ENCODE measurements at places on chromosomes 6 and 20.

- no peak for DNase-seq
These were observed 7.4 kb upstream of the INSM1 start for GRCh38 chr20:20360464-20360863.

DNA sequence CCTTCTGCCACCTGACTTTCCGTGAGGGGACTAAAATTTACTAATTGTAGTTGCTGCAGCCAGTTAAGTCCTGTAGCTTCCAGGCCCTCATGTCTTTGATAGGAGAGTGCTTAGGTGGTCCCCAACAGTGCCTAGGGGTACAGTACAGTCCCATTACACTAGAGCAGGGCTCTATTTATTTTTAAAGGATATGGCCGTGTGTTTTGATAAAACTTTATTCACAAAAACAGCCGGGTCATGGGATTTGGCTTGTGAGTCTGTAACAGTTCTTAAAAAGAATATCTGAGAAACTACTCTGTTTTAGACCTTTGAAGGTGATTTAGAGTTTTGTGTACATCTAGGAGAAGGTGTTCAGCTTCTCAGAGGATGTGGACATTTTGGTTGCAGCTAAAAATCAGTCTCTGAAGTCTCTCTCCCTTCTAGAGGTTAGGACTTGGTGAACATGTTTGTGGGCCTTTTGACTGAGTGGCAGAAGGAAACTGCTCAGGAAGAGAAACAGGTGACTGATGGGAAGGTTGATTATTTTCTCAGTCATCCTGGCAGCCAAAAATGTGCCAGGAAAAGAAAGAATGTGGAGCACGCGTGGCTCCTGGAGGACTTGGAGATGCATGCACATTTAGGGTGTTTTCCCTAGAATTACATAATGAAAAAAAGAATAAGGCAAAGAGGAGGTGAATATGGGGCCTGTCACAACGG lies 57.4 kb downstream of the VAPB start:
- no peak for DNase-seq

DNA sequence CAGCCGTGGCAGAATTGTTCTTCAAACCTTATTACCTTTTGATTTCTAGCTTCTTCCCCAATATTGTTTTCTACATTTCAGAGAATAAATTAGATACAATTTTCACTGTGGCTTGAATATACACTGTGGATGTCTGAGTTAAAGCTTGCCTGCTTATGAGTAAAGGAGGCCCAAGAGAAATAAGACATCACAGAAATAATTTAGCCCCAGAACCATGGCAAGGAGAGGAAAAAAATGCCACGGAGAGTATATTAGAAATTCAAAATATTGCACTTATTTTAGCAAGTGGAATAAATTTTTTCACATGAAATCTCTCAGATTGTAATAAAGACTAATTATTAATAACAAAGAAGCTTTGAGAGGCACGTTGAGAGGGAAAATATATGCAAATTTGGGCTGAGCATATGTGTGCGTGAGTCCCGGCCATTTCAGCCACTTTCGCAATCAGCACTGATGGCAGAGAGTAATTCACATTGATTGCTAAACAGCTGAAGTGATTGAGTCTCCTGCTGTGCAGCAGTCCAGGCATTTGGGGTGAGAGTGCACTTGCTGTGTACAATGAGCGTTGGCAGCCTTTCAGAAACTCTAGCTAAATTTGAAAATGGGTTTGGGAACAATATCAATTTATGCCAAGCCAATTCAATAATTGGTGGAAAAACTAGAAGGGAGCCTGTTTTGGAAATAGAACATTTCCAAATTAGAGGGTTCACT lies 596.0 kb downstream of the EPM2A start:
- DNase-seq, result no peak

- no peak for DNase-seq
These were observed 363.5 kb downstream of the SYNE1 start for GRCh38 chr6:152273638-152274037.

- peak; percentile 53 for DNase-seq
These were observed 216.3 kb upstream of the ECI2 start for GRCh38 chr6:4351520-4352321.

- no peak for DNase-seq
These were observed 531.1 kb downstream of the LMBRD1 start for GRCh38 chr6:69265706-69266105.

- DNase-seq, result no peak
These were observed 10.0 kb upstream of the POU3F2 start for GRCh38 chr6:98824162-98824901.

DNA sequence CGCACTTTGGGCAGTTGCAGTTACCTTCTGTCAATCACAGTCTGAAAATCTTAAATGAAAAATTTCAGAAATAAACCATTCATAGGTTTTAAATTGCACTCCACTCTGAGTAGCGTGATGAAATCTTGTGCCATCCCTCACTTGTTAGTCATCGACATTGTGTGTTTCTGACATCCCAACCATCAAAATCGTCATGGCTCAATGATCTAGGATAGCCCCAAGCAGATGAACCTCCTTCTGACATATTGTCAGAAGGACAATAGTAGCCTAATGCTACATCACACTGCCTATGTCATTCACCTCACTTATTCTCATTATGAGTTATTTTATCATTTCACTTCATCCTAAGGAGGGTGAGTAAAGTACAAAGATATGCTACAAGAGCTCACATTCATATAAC lies 284.8 kb downstream of the PTPRK start:
- no peak for DNase-seq

DNA sequence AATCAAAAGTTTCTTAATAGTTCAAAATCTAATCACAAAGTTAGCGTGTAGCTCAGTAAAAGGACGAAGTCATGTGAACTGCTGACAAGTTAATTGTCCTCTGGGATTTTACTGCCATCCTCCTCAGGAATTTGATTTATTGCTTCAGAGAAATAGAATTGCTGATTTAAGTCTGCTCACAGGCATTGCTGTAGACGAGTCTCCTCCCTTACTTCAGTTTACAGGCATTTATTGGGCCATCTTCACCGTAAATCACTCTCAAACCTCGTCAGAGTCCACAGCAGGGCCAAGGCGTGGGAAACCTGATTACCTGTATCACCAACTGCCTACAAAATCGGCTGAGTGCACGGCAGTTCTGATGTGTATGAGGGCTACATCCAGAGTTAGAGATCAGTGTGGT lies 119.1 kb upstream of the PDE10A start:
- DNase-seq, result no peak

GRCh38 chr6:62298745-62299392 lies 12.8 kb upstream of the KHDRBS2 start:
- no peak for DNase-seq

DNA sequence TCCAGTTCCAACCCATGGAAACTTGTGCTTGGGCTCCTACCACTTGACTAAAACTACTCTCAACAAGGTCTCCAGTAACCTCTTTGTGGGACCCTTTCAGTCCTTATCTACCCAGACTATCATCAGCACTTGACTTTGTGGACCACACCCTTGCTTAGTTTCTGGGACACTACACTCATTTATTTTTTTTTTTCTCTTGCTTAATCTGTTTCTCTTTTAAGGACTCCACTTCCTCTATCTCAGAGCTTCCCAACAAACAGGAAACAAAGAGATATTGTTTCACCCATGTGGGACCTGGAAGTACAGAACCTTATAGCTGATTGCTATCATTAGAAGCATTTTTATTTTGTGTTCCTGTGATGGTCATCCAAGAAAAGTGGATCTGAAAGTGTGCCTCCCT lies 28.8 kb upstream of the ME1 start:
- no peak for DNase-seq

GRCh38 chr20:4600308-4601014 lies 121.2 kb upstream of the PRND start:
- DNase-seq, result no peak

- DNase-seq, result no peak
These were observed 137.6 kb downstream of the MRPL14 start for GRCh38 chr6:43989581-43990146.

DNA sequence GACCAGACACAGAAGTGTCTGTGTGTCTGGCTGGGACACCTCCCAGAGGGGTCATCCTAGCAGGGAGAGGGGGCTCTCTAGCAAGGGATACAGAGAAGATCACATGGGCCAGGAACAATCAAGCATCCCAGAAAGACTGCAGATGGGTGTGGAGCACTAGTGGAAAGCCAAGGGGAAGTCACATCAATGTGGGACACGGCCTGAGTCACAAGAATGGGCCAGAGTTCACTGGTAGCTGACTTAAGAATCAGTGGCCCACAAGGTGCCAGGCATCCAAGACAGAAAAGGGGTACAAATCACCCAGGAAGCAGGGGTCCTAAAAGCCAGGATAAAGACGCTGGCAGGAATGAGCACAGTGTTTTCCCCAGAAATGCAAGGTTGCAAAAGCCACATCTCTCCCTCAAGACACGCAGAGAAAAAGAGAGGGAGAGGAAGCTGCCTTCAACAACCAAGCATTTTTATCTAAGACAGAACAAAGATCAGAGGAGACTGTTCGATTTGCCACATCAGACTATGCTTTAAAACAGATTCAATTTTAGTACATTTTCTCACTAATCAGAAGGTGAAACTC lies 113.6 kb upstream of the DST start:
- no peak for DNase-seq

DNA sequence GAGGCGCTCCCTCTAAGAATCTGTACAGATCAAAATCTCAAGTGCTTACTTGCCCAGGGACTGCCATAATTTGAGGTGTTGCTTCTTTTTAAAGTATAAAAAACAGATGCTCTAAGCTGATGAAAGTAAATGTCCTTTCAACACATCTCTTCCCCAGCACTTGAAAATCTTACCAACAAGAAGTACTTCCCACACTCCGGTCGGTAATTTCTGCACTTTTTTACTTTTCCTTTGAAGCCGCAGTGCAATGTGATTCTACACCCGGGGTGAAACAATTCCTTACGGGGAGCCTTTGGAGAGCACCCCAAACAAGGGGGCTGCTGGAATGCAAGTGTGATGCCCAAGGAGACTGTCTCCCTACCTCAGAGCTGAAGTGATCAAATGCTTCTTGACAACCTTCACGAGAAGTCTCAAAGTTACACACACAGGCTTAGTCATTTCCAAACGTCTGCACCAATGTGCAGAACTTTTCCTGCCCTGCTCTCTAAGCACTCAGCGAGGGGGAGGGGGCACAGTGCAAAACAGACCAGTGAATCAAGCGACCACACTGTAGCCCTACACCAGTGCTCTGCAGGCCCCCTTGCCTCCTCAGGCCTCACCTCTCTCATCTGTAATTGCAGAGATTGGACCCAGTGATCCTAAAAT lies 56.7 kb downstream of the ATXN1 start:
- no peak for DNase-seq

- no peak for DNase-seq
These were observed 11.8 kb upstream of the CAP2 start for GRCh38 chr6:17381424-17382147.

DNA sequence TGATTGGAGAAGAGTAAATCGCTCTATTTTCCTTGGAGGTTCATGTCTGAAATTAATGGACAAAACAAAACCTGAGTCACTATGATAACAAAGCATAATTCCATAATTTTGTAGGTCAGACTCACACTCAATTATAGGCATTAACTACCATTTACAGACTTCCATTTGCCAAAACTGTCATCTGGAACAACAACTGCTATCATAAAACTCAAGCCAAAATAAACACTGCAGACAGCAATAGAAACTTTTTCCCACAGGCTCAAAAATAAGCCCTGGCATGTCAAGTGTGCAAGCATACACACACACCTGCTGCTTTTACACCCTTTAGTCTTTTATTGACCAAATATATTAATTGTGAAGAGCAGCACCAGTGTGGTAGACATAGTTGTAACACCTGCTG lies 7.1 kb downstream of the MRPS10 start:
- no peak for DNase-seq

DNA sequence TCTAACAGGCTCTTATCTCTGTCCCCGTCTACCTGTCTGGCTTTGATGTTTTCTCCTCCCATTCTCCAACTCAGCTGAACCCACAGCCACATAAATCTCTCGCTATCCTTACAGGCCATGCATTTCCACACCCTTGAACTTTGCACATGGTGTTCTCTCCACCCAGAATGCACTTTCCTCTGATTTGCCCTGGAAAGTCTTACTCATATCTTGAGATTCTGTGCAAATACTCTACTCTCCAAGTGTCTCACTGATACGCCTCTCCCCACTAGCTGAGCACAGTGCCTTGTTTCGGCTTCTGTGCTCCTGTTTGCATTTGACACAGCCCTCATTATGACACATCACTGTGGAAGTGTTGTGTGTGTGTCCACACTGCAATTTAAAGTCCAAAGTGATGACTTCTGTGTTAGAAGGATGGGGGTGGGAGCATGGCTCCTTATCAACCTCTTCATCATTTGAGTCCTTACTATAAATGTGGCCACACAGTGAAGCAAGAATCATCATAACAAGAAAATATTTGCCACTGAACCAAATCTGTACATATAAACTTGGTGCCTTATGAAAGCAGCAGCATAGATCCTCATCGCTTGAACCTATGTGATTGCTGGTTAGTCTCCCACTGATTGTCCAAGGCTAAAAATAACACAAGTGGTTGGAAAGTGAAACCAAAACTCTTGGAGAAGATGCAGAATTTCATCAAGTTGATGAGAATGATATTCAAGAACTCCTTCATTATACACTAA lies 5.5 kb upstream of the PRELID3B start:
- DNase-seq, result no peak

DNA sequence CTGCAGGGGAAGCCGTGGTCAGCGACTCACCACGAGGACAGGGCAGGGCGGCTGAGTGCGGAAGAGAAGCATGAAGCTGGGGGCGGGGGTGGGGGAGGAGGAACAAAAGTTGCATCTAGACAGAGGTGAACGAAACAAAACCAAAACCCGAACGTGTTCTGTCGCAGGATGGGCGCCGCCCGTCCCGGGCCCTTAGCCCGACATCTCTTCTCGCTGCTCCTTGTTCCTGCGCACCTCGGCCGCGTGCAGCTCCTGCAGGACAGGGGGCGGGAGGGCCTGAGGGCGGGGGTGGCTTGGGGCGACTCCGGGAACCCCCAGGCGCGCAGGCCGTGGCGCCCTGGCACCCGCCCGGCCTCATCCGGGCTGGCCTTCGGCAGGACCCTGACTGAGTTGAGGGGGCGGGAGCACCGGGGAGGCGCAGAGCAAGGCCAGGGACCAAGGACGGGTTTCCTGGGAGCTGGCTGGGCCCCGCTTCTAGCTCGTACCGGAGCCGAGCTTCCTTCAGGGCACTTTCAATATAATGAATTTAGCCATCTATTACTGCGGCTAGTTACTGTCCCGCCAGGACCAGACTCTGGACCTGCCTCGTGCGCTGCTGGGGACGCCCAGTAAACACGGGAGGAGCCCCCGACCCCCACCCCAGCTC lies 12.0 kb downstream of the STMN3 start:
- DNase-seq, result no peak

GRCh38 chr6:139943391-139943790 lies 568.9 kb upstream of the CITED2 start:
- no peak for DNase-seq
